HT1080 (cell line): ENCODE measurements at places on chromosomes 16 and 17. TPM values are rescaled to one million over a fixed set of nuclear protein-coding genes. Genes with fewer than 3 reads are reported as not detected.

Gene C17orf67
- 1.3 and 1.6 TPM in 2 replicates for total RNA-seq

Gene DLX3
- 0.13 TPM in 1 of 2 replicates, not detected in the other for total RNA-seq

DNA sequence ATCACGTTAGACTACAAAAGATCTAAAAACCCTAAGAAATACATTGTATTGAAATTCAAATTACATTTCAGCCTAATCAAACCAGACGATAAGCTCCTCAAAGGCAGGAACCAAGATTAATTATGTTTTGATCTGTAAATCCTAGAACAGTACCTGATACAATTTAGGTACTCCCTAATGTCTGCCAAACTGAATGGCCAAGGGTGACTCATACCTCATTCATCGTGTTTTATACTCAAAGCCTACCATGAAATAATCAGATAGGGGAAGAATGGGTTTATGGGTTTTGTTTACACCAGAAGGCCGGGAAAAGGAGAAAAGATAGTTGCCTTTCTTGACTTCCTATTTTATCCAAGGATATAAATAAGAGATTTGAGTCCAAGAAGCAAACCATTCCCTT lies 19.3 kb downstream of the MMD start:
- DNase-seq: peak; percentile 16

DNA sequence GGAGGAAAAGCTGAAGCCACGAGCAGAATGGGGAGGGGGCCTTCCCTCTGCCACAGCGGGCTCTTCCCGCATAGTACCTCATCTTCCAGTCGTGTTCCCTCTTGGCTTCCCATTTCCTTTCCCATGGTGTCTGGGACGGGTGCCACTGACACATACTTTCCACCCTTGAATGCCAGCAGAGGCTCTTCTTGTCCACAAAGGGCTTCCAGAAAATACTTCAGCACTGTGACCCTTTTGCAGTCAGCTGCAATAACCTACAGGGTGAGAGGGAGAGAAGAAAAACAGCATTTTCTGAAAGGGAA lies 30.7 kb downstream of the HIC1 start:
- no peak for DNase-seq

DNA sequence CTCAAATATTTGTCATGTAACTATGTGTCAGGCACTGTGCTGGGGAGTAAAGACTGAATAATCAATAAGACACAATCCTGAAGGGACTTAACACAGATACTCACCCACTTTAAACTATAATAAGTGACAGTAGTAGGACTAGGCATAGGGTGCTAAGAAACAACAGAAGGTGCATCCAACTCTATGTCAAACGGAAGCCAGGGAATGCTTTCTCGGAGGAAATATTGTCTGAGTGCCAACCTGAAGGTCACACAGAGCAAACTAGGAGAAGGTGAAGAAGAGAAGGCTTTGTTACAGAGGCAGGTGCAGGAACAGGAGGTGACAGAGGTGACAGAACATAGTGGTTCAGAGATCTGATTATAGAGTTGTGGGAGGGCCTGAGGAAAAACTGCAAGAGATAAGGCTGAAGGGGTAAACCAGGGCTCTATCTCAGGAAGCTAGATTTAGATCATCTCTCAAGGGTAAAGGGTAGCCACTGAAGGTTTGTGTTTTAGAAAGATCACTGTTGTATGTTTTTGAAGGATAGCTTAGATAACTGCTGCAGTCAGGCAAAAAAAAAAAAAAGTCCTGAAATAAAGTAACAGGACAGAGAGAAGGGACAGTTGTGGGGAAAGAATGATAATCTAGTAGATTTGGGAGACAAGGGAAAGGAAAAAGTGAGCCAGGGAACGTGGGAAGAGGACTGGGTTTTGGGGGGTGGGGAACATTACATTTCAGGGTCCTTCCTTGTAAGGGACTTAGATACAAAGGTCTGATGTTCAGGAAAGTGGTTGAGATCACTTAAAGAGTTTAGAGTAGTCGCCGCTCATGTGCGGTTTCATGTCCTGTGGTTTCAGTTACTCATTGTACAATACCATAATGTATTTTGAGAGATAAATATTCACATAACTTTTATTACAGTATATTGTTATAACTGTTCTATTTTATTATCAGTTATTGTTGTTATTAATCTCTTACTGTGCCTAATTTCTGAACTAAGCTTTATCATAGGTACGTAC lies 85.6 kb upstream of the NETO2 start:
- no peak for DNase-seq
